ENCODE measurements at places on chromosomes 7 and 10.

GRCh38 chr7:159025161-159025779, 119.4 kb downstream of the VIPR2 start:
- no peak for DNase-seq

DNA sequence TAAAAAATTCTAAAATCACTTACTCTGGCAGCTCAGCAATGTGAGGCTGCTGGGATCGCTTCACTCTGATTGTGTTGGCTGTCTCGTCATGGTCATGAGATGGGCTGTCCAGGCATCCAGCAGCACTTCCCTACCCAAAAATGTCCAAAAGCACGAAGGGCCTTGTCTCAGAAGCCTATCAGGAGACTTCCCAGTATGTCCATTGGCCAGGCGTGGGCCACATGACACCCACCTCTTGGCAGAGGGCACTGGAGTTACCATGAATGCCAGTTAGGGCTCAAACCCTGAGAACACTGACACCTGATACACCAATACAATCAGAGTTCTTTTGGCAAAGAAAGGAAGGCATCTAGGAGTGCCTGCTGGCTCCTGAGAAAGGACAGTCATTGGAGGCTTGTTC, 27.0 kb upstream of the GLI3 start:
- no peak for DNase-seq

DNA sequence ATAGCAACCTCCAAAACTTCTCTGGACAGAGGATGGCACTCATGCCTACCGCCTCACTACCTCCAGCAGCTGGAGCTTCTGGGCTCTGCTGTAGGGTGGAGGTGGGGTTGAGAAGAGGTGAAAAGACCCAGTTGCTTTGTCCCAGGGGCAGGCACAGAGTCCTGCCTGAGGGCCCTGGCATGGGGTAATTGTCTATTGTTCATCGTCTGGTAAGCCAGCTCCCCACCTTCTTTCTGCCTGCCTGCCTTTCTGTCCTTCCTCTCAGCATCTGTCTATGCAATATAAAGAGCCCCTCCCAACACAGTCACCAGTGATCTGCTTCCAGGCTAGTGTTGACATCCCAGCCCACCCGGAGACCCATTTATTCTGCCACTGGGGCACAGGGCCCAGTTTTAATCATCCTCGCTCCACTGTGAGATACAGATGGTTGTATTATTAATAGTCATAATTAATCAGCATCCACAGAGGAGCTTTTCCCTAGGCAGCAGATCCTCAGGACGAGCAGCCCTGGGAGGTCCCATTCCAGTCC, 39.0 kb downstream of the ZMIZ1 start:
- no peak for DNase-seq

DNA sequence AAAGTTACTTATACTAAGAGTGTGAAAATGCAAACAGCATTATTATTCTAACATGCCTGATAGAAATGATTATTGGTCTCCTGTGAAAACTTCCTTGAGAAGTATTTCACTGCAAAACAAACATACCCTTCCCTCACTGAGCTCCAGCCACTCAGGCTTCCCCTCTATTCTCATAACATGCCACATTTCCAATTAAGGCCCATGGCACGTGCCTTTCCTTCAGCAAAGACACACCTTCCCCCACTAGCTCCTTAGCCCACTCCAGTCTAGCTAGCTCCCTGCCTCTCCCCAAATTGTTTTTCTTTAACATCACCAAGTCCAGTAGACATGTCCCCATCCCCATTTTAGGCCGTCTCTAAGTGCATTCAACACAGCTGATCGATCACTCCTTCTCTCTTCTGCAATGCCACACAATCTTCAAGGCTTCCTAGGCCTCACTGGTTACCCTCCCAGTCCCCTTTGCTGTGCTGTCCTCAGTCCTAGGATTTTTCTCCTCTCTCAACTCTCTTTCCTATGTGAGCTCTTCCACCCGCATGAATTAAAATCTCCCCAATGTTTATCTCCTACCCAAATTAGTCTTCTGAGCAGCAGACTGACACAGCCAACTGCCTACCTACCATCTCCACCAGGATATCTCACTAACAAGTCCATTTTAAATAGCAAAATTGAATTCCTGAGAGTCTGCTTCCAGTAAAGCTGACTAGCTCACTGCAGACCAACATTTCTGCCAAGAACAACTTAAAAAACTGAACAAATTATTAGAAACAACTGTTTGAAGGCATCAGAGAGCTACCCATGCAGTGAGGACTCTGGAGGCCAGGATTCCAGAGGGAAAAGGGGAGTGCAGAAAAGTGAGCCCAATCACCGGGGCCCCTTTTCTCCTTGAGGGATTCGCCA, 11.9 kb downstream of the CYTH3 start:
- DNase-seq, result no peak

GRCh38 chr7:2567679-2568278, 9.0 kb downstream of the IQCE start:
- DNase-seq, result no peak

DNA sequence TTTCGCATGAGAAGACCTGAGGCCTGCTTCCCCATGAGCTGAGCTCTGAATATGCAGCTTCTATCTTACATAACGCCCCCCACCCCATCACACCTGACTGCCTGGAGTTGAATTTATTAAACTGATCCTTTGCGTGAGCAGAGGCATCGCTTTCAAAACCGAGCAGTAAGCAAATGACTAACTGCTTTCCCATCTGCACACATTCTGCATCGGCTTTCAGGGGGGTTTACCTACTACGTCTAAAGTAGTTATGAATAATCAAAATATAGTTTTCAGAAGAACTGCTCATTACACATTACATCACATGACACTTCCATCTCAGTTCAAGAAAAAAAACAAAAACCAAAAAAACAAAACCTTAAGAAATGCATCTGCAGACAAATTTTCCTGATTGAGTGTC, 54.7 kb upstream of the EGR2 start:
- no peak for DNase-seq
